ENCODE measurements at places on chromosomes 2 and 18. TPM values are rescaled to one million over a fixed set of nuclear protein-coding genes. Genes with fewer than 3 reads are reported as not detected.

The NAT8 gene
- not detected for total RNA-seq

The ROCK2 gene
- total RNA-seq: 26.3 TPM

The B4GALT6 gene
- 6.2 TPM for total RNA-seq

The TRIM43 gene
- 0.07 TPM for total RNA-seq

The CD8B2 gene
- not detected for total RNA-seq

The IGFBP5 gene
- total RNA-seq: 0.20 TPM
